ENCODE measurements at places on chromosomes 3 and 15.
A peak's percentile ranks its signal among the peaks of the same experiment; 100 is the strongest.

GRCh38 chr3:189820365-189820720 is 189.2 kb downstream of the TP63 start:
- DNase-seq = no peak

- DNase-seq = peak; percentile 54
These were observed 105.5 kb downstream of the IQSEC1 start for GRCh38 chr3:12967606-12968351.

DNA sequence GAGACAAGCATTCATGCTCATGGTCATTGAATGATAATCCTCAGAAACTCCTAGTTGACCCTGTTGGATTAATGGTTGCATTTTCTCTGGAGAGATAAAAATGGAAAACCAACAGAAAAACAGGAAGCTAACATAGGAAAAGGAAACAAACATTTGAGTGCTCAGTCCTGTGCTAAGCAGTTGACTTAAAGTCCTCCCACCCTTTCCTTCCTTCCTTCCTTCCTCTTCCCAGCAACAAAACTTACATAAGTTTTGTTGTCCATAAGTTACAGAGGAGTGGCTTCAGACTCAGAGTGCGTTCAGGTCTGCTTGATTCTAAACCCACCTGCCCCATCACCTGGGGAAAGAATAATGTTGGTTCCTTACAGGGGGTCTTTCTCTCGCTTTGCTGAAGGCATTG is 163.8 kb upstream of the RGMA start:
- no peak for DNase-seq

- DNase-seq = no peak
These were observed 168.8 kb downstream of the NUP210 start for GRCh38 chr3:13251166-13251903.

- no peak for DNase-seq
These were observed 146.4 kb downstream of the IGF1R start for GRCh38 chr15:98794748-98795147.

DNA sequence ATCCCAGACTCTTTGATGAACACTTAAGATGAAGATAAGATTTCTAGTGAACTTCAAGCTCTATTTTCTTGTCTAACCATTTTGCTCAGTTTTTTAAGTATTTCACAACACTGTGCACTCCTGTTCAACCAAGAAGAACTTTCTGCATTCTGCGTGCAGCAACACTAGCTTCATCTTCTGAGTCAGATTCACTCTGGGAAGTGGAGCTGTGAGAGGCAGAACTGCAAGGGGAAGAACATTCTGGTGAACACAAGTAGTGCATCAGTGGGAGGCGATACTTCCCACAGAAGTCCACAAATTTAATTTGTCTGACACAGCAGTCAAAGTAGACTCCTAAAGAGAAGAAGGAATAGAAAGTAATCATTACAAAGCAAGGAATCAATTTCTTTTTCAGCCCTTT is 18.1 kb downstream of the LRRC58 start:
- no peak for DNase-seq

DNA sequence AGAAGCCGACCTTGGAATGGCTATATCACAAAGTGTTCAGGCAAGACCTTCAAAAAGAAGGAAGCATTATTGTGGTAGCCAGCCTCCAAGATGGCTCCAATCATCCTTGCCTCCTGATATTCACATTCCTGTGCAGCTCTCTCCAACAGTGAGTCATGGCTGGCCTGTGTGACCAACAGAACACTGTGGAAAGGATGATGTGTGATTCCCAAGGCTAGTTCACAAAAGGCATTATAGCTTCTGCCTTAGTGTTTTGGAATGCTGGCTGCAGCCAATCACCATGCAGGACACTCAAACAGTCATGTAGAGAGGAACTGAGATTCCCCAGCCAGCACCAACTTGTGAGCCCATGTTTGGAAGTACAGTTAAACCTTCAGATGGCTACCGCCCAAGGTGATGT is 102.6 kb downstream of the EFL1 start:
- DNase-seq = no peak

- no peak for DNase-seq
These were observed 56.5 kb downstream of the KY start for GRCh38 chr3:134594331-134594741.

DNA sequence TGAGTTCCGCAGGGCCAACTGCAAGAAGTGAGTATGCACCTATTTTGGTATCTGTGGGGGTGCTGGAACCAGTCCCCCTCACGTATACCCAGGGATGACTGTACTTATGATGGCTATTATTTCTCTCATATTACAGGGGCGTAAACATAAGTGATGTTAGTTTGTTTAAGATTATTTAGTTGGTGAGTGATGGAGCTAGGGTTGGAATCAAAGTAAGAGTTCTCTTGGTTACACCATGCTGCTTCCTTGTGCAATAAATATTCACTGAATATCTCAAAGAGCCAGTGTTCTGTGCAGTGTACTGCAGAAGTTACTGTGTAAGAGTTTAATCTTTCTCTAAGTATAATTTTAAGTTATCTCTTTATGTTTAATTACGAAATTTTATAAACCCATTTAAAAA is 12.8 kb upstream of the UTS2B start:
- no peak for DNase-seq

DNA sequence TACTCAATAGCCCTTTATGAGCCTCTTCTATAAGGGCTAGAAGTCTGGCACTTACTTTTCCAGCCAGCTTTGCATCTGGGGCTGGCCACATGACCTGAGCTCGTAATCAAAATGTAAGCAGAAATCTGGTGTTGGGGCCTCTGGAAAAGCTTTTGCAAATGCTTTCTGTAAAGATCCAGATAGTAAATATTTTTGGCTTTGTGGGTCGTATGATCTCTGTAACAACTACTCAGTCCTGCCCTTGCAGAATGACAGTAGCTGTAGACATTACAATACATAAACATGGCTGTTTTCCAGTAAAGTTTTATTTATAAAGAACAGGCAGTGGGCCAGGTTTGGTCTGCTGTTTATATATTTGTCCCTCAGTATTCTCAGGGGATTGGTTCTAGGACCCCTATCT is 46.2 kb upstream of the THRB start:
- DNase-seq = no peak

GRCh38 chr3:112856537-112856936 is 9.9 kb upstream of the CD200R1L start:
- peak; percentile 49 for DNase-seq

DNA sequence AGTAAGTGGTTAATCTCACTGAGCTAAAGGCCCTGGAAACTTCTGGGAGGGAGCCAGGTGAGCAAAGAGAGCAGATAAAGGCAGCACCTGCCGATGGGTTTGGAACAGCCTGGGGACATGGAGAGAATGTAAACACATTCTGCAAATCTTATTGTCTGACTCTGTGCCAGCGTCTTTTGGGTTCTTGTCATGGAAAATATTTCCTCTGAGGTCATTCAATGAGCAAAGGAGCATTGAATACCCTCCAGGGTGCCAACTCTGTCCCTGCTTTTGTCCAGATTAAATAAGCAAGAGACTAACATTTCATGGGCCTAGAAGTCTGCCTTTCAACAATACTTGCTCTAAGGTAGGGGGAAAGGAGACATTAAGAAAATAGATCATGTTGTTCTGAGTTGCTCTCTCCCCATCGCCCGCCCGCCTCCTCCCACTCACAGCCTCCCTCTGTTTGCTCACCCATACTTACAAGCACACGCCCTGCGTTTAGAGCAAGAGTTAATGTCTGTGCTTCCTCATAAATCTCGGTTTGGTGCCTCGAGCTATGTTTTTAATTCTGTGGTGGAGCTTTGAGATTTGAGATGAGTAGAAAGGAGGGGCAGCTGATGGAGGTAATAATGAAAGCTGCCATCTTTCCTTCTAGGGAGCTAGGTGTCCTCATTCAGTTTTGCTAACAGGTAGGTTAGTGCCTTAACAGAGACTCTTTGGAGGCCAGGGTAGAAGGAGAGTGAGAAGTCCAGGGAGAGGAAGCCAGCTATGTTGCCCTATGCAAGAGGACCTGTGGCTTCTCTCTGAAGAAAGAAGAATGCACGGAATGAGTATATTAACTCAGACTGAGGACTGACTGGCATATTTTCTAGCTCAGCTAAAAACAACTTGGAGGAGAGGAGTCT is 132.9 kb downstream of the TPRG1 start:
- no peak for DNase-seq

GRCh38 chr3:101259485-101260341 is 60.7 kb downstream of the IMPG2 start:
- DNase-seq = no peak

- DNase-seq = no peak
These were observed 34.5 kb downstream of the ACAA1 start for GRCh38 chr3:38102444-38102814.

DNA sequence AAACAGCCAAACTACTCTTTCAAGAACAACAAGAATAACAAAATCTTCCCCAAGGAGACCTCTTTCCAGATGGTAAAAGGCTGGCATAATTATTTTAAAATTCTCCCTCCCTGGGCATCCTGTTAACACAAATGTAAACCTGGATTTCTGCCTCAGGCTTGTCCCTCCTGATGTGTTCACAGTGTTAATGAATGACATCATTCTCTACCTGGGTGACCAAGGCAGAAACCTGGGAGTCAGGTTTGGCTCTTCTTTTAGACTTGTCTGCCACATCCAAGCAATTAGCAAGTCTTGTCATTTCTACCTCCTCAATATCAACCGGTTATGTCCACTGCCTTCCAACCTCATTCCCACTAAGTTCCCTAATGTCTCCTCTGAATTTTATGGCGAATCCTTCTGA is 368.7 kb upstream of the TBL1XR1 start:
- no peak for DNase-seq

DNA sequence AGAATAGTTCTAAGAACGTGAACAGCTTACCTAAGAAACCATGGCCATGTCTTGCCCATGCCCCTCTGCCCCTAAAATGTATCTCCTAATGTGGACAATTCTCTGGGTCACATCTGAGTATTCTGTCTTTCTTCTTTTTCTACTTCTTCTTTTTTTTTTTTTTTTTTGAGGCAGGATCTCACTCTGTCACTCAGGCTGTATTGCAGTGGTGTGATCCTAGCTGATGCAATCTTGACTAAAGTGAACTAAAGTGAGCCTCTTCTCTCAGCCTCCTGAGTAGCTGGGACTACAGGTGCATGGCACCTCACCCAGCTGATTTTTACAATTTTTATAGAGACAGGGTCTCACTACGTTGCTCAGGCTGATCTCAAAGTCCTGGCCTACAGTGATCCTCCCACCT is 204.8 kb upstream of the ZPLD1 start:
- DNase-seq = peak; percentile 8

DNA sequence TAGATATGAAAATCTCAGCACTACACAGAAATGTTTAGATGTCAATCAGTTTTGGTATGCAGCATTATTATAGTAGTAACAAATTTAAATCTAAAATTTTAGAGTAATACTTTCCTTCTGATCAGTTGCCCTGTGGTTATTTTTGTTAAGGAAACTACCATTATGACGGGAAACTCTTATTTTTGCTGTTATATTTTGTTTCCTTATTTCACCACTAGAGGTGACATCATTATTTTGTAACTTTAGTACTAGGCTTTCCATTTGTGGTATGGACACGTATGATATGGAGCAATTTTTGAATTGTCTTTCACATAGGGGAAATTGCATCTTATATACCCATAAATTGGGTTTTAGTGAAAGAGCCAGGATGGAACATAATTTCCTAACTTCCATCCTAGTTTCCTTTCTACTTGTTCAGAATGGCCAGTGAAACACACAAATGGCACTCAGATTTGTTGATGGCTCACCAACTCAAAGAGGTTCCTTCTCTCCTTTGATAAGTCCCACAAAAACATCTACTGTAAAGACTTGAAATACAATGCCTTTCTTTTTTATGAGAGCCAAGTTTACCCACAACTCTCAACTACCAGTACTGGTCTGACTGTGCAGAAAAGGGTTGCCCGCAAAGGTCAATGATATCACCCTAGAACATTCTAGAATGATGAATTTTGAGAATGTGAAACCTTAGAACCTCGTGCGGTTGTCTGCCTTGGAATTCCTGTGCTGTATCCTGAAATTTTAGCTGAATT is 19.4 kb upstream of the PPP4R2 start:
- peak; percentile 76 for DNase-seq

GRCh38 chr3:242602-243355 is 46.2 kb downstream of the CHL1 start:
- no peak for DNase-seq

GRCh38 chr3:192505731-192506130 is 221.6 kb downstream of the FGF12 start:
- DNase-seq = no peak

- DNase-seq = peak; percentile 19
These were observed 1.3 kb downstream of the SLC6A6 start for GRCh38 chr3:14403619-14404155.

DNA sequence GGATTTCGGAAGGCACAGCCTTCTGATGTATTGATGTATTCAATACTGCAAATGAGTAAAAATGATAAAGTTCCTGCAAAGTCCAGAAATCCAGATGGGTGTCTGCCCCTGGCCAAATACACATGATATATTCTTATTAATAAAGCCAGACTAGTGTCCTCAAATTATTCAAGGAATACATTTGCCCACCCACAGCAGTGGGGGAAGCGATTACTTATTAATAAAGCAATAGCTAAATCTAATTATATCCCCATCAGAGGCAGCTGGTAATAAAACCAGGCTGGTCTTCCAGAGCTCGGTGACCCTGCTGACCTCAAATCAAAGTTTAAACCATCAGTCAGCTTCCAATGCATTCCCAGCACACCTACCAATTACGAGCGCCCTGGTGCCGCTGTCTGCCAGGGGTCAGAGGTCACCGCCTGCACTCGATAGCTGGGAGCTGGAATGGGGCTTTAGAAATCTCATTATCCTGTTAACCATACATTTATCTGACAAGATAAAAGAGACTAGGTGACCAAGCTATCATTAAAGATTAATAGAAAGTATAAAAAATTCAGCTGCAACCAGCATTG is 330.3 kb downstream of the UACA start:
- DNase-seq = no peak

DNA sequence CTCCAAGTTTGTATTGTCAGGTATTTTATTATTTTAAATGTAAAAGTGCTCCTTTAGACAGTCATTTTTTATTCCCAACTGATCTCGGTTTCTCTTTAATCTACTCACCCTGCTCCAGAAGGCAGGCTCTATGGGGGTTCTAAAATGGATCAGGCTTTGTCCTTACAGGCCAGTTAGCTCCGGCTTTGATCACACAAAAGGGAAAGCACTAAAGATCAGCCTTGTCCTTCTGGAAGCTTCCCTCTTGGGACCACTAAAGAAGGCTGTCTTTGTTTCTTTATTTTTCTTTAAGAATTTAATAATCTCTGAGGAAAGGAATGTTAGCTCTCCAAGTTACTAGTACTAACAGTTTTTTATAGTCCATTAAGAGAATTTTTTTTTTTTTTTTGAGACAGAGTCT is 560.5 kb upstream of the ZNF717 start:
- DNase-seq = no peak

GRCh38 chr3:38578081-38578475 is 71.4 kb downstream of the SCN5A start:
- no peak for DNase-seq
